ENCODE measurements at places on chromosomes 1 and 21. TPM values are rescaled to one million over a fixed set of nuclear protein-coding genes. Genes with fewer than 3 reads are reported as not detected.

CSMD2 gene
- total RNA-seq: 0.05 TPM

FCRL2 gene
- total RNA-seq: 0.40 TPM

SLC1A7 gene
- 0.50 TPM for total RNA-seq

NIBAN1 gene
- 3.8 TPM for total RNA-seq

HSPB7 gene
- 12.7 TPM for total RNA-seq

RBP7 gene
- 0.56 TPM for total RNA-seq

ST6GALNAC5 gene
- 2.1 TPM for total RNA-seq

GRCh38 chr1:207992677-207993236 is 81.8 kb upstream of the CD34 start:
- peak; percentile 13 for DNase-seq

- no peak for DNase-seq
These were observed 50.3 kb downstream of the ARID4B start for GRCh38 chr1:235277709-235278108.

- no peak for DNase-seq
These were observed 1.5 kb downstream of the RO60 start for GRCh38 chr1:193060938-193061337.

DNA sequence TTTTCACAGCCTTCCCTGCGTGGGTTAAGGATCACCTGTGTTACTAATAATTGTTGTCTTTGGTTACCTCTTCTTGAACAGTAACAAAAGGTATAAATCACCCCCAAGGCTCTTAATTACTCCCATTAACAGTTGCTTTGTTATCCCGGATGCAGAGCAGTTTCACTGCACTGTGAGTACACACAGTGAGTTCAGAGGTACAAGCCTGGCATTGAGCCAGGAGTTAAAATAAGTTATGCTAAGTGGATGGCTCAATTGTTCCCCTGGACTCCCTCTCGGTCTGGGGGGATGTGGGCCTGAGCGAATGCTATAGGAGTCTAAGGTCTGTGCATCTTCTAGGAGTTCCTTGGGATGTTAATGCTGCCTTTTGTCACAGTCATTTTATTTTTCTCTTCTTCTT is 258.3 kb downstream of the ATG4C start:
- DNase-seq: no peak

GRCh38 chr1:25193229-25193628 is 39.1 kb downstream of the SYF2 start:
- DNase-seq: no peak

DNA sequence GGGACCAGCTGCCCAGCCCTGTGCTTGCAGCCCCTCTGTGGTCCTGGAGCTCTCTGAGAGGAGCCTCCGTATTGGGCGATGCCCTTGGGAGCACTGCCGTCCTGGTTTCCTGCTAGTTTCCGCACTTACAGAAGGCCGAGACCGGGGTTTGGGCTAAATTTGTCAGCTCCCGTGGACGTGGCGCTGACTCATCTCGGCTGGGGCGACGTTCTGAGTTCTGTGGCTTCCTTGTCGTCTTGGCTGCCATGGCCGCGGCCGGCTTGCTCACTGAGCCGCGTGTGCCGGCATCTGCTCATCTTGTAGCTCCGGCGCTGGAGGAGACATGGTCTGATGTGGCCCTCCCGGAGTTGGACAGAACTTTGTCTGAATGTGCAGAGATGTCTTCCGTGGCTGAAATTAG is 64.9 kb downstream of the PCNT start:
- DNase-seq: no peak

- peak; percentile 16 for DNase-seq
These were observed 81.2 kb upstream of the F3 start for GRCh38 chr1:94622757-94623156.

DNA sequence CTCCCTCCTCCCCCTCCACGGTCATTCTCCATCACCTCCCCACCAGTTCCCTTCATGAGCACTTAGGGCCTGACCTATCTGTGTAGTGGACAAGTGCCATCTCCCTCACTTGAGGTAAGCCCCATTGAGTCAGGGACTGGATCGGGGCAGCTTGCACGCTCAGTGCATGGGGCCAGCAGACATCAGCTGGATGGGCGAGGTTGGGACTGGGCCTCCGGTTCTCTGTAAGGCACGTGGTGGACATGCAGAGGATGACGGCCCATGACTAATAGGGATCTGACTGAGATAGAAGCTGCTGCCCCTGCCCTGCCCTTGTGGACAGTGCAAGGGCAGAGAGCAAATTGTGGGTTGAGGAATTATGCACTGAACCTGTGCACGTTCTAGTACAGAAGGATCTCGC is 120.4 kb upstream of the C1orf174 start:
- DNase-seq: no peak

- DNase-seq: peak; percentile 50
These were observed 44.4 kb upstream of the RABGAP1L start for GRCh38 chr1:174114788-174115448.

GRCh38 chr1:234914606-234915290 is 213.9 kb downstream of the TOMM20 start:
- DNase-seq: no peak

DNA sequence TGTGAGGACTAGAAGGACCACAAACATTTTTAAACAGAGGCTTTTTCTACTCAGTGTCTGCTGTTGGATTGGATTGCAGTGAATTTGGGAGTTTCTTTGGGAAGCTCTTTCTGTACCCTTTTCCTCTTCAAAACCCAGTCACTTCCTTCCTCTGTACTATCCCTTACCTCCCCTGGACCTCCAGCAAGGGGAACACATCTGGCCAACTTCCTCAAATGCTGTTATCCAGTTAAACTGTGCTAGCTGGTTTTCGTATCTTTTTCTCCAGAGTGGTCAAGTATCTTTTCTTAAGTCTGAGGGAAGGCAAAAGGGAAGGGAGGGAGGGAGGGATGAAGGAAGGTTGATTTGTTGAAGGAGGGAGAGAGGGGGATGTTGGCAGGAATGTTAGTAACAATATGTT is 99.2 kb upstream of the TNR start:
- DNase-seq: no peak

DNA sequence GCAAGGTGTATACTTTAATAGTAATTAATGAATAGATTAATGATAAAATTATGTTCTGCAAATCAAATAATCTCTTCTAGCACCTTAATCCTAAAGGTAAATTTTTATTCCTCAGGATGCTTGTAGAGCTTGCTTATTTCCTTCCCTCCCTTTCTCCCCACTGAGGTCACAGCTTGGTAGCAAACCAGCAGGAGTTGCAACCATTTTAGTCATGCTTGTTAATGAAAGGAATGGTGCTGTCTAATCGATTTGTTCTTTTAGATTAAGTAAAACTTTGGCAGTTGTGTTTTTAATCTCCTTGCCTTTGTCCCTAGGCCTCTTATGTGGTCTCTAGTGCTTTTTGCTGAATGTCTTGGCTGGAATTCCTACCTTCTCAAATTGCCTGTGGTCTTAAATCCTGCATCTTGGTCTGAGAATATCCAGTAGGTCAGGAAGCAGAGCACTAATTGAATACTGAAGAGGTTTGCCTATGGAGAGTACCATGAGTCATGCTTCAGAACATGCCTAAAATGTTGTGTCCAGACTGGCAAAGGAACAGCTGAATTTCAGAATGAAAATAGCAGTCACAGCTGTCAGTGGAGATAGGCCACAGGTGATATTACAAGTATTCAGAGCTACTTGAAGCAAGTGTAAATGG is 36.3 kb upstream of the RWDD3 start:
- DNase-seq: no peak

Measured in colonic mucosa (tissue), 4 donors.